Body of pancreas (tissue), 4 donors: ENCODE measurements at places on chromosomes 2 and 18.
A peak's percentile ranks its signal among the peaks of the same experiment; 100 is the strongest.

- H3K4me1 ChIP-seq, result peaks cover 13% of the 10 kb centered on the region
- H3K36me3 ChIP-seq, result no peaks in the 10 kb centered on the region
- no peaks in the 10 kb centered on the region for H3K27me3 ChIP-seq
- H3K27ac ChIP-seq, result no peak overlapping the region
Measured at GRCh38 chr2:106191511-106192016, 2.5 kb downstream of the UXS1 start.

DNA sequence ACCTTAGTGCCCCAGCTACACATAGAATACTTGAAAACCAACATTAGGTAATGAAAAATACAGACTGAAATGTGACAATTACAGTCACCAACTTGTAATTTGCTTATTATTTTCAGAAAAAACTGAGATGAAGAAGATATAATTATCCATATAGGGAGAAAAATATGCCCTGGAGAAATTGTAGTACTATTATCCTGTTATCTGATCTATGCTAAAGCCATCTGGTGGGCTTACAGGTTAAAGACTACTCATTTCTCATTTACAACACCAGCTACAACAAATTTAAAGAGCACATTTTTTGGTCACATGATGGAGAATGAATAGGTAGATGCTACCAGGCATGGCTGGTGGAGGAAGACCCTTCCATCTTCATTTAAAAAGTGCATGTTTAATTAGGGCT, 79.6 kb upstream of the NYAP2 start:
- H3K36me3 ChIP-seq, result no peaks in the 10 kb centered on the region
- DNase-seq, result no peak
- H3K27ac ChIP-seq, result no peak overlapping the region
- H3K4me1 ChIP-seq, result no peaks in the 10 kb centered on the region
- H3K4me3 ChIP-seq, result no peak overlapping the region

GRCh38 chr2:22110244-22110651, 986.5 kb downstream of the TDRD15 start:
- no peaks in the 10 kb centered on the region for H3K36me3 ChIP-seq
- DNase-seq, result no peak
- no peak overlapping the region for H3K4me3 ChIP-seq
- H3K4me1 ChIP-seq, result no peaks in the 10 kb centered on the region

DNA sequence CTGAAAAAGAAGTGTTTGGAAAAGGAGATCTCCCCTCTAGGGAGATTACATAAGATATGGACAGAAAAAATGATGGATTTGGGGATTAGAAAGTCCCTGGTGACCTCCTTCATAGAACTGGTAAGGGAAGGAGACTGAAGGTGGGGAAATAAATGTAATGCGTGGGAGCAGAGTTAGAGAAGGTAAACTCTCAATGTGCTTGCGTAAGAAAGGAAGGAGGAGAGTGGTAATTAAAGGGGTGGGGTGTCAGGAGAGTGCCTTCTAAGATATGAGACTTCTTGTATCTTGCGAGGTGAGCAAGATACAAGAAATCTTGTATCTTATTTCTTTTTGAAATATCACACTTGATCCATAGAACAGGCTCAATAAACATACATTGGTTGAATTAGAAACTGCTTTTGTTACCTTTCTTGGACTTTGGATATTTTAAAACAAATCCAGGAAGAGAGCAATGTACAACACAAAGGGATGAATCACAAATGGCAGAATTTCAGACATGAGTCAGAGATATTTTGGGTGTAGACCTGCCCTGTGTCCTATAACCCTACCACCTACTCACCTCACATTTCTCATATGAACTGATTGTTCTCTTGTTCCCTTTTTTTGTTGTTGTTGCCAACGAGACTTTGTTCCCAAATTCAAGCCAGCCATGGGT, 342.4 kb downstream of the INSIG2 start:
- no peak for DNase-seq
- H3K36me3 ChIP-seq, result no peaks in the 10 kb centered on the region
- no peaks in the 10 kb centered on the region for H3K4me1 ChIP-seq
- H3K4me3 ChIP-seq, result no peak overlapping the region

DNA sequence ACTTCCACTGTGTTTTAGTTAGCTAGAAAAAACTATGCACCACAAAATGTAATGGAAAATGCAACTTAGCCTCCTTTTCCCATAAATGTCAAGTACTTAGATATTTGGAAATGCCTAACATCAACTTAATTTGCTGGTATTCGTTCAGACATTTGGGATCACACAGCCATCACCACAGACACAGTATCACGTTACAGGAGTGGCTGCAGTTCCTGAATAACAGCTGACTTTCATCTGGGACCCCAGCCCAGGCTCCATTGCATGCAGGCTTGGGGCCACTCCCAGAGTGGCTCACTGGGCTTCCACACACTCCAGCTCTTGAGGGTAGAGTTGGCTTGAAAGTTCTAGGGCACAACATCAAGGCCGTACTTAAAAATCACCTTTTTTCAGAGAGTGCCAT, 9.3 kb downstream of the TMEM182 start:
- H3K27ac ChIP-seq, result no peak overlapping the region
- H3K4me1 ChIP-seq, result no peaks in the 10 kb centered on the region
- H3K36me3 ChIP-seq, result peaks cover 2% of the 10 kb centered on the region
- H3K4me3 ChIP-seq, result no peak overlapping the region
- no peak for DNase-seq
- no peaks in the 10 kb centered on the region for H3K27me3 ChIP-seq

GRCh38 chr2:82789851-82790205, 1669.3 kb downstream of the SUCLG1 start:
- H3K27ac ChIP-seq, result no peak overlapping the region
- H3K4me1 ChIP-seq, result peaks cover 5% of the 10 kb centered on the region
- H3K27me3 ChIP-seq, result no peaks in the 10 kb centered on the region
- H3K4me3 ChIP-seq, result no peak overlapping the region
- H3K36me3 ChIP-seq, result no peaks in the 10 kb centered on the region
- no peak for DNase-seq

GRCh38 chr2:61993422-61994024, 88.0 kb downstream of the COMMD1 start:
- H3K27me3 ChIP-seq, result no peaks in the 10 kb centered on the region
- H3K27ac ChIP-seq, result no peak overlapping the region
- no peak overlapping the region for H3K4me3 ChIP-seq
- H3K36me3 ChIP-seq, result no peaks in the 10 kb centered on the region

- H3K27ac ChIP-seq, result no peak overlapping the region
- no peak overlapping the region for H3K4me3 ChIP-seq
- peaks cover 34% of the 10 kb centered on the region for H3K4me1 ChIP-seq
- no peaks in the 10 kb centered on the region for H3K36me3 ChIP-seq
Measured at GRCh38 chr2:9760069-9760901, 83.0 kb upstream of the TAF1B start.

GRCh38 chr2:61688369-61689334, 150.5 kb upstream of the XPO1 start:
- no peak for DNase-seq
- H3K36me3 ChIP-seq, result no peaks in the 10 kb centered on the region
- no peak overlapping the region for H3K4me3 ChIP-seq
- no peaks in the 10 kb centered on the region for H3K4me1 ChIP-seq
- H3K27me3 ChIP-seq, result no peaks in the 10 kb centered on the region
- no peak overlapping the region for H3K27ac ChIP-seq

- peak within 1 kb of the TSS; percentile 100 for H3K27ac ChIP-seq
- peaks cover 35% of the 10 kb centered on the region for H3K4me1 ChIP-seq
- H3K36me3 ChIP-seq, result no peaks in the 10 kb centered on the region
- no peaks in the 10 kb centered on the region for H3K27me3 ChIP-seq
- peak; percentile 82 for DNase-seq
- peak within 1 kb of the TSS; percentile 87 for H3K4me3 ChIP-seq
Measured at GRCh38 chr2:24360050-24360962, at the start of gene ITSN2. Gene ITSN2, minus strand, starts transcription at chr2:24360536. Its CDS starts 32,454 bp downstream, at chr2:24328082.

DNA sequence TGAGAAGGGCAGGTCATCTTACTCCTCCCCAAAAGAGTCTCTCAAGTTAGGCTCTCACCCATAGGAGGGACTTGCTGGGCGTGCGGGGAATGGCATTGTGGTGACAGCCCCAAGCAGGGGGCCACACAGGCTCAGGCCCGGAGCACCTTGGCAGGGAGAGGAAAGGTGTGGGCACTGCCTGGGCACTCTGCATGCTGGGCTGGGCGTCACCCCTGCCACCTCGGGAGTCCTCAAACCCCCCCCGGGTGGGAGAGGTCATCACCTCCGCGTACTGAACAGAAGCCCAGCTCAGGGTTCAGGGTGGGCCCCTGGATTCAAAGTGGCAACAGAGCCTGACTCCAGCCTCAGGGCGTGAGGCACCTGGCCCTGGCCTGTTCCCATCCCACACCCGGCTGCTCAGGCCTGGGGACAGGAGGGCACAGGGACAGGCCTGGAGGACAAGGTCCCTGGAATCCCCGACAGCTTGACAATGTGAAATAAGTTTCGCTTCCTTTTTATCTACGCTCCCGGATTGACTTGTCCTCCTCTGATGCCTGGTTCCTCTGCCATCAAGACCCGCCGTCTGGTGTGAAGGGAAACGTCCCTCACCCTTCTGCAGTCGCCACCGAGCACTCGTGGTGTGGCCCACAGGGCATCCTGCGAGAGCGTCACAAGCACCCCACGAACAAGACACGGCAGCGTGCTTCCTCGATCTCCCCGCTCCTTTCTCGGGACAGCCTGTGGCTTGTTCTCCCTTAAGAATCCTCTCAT, 97.8 kb downstream of the HDAC4 start:
- DNase-seq, result no peak

- no peak overlapping the region for H3K27ac ChIP-seq
- H3K4me3 ChIP-seq, result no peak overlapping the region
- H3K4me1 ChIP-seq, result no peaks in the 10 kb centered on the region
- no peaks in the 10 kb centered on the region for H3K27me3 ChIP-seq
- DNase-seq, result no peak
Measured at GRCh38 chr2:110969696-110970095, 151.0 kb upstream of the BCL2L11 start.

GRCh38 chr2:15640261-15640711, 48.6 kb downstream of the DDX1 start:
- DNase-seq, result no peak
- no peaks in the 10 kb centered on the region for H3K27me3 ChIP-seq
- H3K4me1 ChIP-seq, result no peaks in the 10 kb centered on the region
- H3K36me3 ChIP-seq, result no peaks in the 10 kb centered on the region

DNA sequence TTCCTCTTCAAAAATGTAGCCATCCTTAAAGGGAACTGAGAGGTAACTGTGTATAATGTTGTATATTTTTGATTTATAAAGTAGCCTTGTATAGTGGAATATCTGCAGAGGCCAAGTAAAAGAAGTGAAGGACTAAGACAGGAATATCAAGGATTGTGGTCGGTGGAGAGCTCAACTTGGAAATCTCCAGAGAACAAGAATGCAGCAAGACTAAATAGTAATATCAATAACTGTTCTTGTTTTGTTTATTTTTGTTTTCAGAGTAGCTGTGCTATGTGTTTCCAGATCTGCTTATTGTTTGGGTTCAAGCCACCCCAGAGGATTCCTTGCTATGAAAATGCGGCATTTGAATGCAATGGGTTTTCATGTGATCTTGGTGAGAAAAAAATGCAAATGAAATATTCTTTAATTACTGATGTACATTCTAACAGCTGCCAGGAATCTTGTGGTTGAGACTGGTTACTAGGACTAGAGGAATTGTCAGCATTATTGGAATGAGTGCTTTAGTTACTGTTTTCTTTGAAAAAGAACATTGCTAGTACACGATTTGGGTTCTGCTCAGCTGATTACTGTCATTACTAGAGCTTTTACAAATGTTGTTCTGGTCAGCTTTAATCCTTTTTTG, 25.0 kb downstream of the FASTKD2 start:
- no peaks in the 10 kb centered on the region for H3K27me3 ChIP-seq
- H3K36me3 ChIP-seq, result peaks cover 26% of the 10 kb centered on the region
- H3K4me1 ChIP-seq, result no peaks in the 10 kb centered on the region
- no peak overlapping the region for H3K4me3 ChIP-seq
- no peak for DNase-seq
- H3K27ac ChIP-seq, result no peak overlapping the region

GRCh38 chr2:141557329-141558095, 573.3 kb downstream of the LRP1B start:
- H3K36me3 ChIP-seq, result no peaks in the 10 kb centered on the region
- DNase-seq, result no peak
- no peak overlapping the region for H3K4me3 ChIP-seq
- H3K27ac ChIP-seq, result no peak overlapping the region

- no peak overlapping the region for H3K4me3 ChIP-seq
- H3K27me3 ChIP-seq, result no peaks in the 10 kb centered on the region
- H3K27ac ChIP-seq, result no peak overlapping the region
- H3K36me3 ChIP-seq, result no peaks in the 10 kb centered on the region
- peaks cover 20% of the 10 kb centered on the region for H3K4me1 ChIP-seq
Measured at GRCh38 chr18:22494771-22495170, 77.1 kb upstream of the CTAGE1 start.

GRCh38 chr2:234363647-234364294, 133.1 kb downstream of the ARL4C start:
- H3K27me3 ChIP-seq, result no peaks in the 10 kb centered on the region
- H3K4me3 ChIP-seq, result no peak overlapping the region
- no peaks in the 10 kb centered on the region for H3K36me3 ChIP-seq
- H3K4me1 ChIP-seq, result peaks cover 13% of the 10 kb centered on the region

DNA sequence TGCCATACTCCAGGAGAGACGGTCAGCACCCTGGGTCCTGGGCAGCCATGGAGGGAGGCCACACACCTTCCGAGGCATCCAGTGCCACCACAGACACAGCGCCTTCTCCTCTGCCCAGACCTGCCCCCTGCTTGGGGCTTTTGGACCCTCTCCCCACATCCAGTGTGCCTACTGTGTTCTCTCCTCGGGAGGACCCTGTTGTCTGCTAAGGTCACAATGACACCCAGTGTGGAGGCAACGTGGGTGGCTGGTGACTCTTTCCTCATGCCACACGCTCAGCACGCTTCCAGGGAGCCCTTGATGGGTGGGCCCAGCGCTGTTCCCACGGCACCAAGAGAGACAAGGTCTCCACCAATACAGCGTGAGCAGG, 251.9 kb downstream of the EIPR1 start:
- H3K27ac ChIP-seq, result no peak overlapping the region
- no peak for DNase-seq
- H3K36me3 ChIP-seq, result no peaks in the 10 kb centered on the region
- no peaks in the 10 kb centered on the region for H3K4me1 ChIP-seq
- H3K27me3 ChIP-seq, result no peaks in the 10 kb centered on the region
- no peak overlapping the region for H3K4me3 ChIP-seq

- no peak overlapping the region for H3K4me3 ChIP-seq
- no peaks in the 10 kb centered on the region for H3K27me3 ChIP-seq
- DNase-seq, result no peak
- H3K27ac ChIP-seq, result no peak overlapping the region
Measured at GRCh38 chr18:48238636-48239035, 170.5 kb downstream of the ZBTB7C start.

GRCh38 chr2:77270433-77270832, 251.7 kb downstream of the LRRTM4 start:
- H3K27me3 ChIP-seq, result no peaks in the 10 kb centered on the region
- no peak for DNase-seq
- no peak overlapping the region for H3K27ac ChIP-seq
- no peak overlapping the region for H3K4me3 ChIP-seq

- H3K36me3 ChIP-seq, result no peaks in the 10 kb centered on the region
- no peak overlapping the region for H3K4me3 ChIP-seq
- no peaks in the 10 kb centered on the region for H3K27me3 ChIP-seq
- H3K4me1 ChIP-seq, result no peaks in the 10 kb centered on the region
- no peak overlapping the region for H3K27ac ChIP-seq
Measured at GRCh38 chr2:180573951-180574350, 406.5 kb upstream of the UBE2E3 start.
